Thyroid gland (tissue), 4 donors: ENCODE measurements at places on chromosomes 5 and 9.

GRCh38 chr9:26742828-26743476 is 149.7 kb downstream of the CAAP1 start:
- DNase-seq = no peak

DNA sequence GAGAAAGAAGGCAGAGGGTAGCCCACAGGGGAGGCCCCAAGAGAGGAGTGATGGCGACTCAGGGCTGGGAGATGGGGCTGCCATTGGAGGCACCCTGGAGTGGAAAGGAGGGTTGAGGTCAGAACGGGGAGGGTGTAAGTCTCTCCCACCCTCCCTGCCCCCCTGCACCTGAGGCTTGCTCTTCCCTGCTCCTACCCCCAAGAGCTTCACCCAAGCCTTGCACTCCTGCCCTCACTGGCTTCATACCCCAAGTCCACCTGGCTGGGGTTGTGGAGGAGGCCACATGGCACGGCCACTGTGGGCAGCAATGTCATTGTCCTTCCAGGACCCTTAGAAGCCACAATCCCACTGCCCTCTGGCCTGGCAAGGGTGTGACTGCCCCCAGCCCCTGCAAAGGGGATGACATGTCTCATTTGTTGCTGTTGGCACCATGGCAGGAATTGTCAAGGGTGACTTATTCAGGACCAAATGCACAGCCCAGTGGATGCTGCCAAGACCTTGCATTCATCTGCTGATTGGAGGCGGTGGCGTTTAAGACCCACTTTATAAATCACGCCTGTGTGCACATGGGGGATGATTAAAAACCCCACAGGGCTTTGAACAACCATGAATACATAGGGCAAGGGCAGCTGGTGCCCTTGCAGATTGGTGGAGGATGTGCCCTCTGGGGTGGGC is 47.6 kb upstream of the RNU6ATAC start:
- DNase-seq = peak; percentile 7

DNA sequence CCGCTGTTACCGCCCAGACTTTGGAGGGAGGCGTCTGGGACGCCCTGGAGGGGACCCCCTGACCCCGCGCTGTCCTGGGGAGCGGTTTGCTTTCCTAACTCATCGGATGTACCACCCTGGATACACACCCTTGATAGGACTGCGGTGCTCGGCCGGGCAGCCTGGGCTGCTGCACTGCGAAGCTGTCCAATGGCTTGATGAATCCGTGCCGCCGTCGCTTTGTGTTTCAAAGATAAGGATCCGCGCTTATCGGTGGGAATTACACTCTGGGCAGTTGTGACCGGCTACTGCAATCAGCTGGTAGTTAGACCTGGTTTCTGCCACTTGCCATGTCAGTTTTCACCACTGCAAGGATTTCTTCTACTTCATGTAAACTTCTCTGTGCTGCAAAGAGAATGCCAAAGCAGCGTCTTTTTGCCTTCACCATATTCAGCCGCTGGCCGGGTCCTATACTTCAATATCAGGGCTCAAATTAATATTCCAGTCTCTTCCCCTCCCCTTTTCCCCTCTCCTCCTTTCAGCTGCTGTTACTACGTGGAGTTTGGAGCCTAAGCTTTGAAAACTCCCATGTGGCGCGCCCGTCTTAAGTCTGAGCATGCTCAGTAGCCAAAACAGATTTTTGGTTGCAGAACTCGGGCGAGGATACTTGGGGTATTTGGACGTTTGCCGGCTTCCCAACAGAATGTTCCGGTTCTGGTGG is 727 bp downstream of the SMAD5 start:
- peak; percentile 62 for DNase-seq

DNA sequence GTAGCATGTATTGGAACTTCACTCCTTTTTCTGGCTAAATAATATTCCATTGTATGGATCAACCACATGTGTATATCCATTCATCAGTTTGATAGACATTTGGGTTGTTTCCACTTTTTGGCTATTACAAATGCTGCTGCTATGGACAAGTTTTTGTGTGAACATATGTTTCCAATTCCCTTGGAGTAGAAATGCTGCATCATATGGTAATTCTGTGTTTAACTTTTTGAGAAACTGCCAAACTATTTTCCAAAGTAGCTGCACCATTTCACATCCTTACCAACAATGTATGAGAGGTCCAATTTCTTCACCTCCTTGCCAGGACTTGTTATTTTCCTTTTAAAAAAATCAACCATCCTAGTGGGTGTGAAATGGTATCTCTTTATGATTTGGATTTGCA is 8.4 kb downstream of the FRRS1L start:
- no peak for DNase-seq

DNA sequence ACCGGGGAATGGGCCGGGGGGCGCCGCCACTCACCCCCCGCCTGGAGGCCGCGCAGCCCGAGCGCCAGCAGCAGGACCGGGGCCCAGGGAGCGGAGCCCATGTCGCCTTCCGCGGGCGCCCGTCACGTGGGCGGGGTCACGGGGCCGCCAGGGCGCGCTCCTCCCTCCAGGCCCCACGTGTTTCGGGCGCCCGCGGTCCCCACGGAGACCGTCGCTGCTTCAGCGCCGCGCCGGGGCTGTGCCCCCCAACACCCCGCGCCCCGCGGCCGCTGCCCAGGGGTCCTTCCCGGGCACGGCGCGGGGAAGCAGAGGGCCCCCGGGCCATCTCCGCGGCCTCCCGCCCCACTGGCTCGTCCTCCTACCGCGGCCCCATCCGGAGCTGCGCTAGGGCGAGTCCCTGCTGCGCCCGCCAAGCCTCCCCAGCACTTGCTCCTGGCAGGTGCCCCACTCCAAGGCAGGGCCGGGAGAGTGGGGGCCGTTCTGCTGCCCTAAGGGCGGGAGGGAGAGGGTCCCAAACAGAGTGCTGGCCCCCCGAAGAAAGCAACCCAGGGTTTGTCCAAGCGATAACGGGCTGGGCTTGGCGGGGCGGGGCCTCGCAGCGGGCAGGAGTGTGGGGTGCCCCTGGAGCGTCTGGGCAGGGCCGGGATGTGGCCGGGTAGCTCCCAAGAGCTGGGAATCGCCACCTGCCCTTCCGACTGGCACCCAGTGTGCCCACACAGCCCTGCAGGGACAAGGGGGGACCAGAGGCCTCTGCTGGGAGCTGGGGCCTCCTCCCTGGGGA is at the start of gene DPP7:
DPP7 (minus strand) TSS at position 121 of the 781 bp plus-strand sequence; CDS start at position 101, 20 bp downstream.
- DNase-seq = peak; percentile 69

DNA sequence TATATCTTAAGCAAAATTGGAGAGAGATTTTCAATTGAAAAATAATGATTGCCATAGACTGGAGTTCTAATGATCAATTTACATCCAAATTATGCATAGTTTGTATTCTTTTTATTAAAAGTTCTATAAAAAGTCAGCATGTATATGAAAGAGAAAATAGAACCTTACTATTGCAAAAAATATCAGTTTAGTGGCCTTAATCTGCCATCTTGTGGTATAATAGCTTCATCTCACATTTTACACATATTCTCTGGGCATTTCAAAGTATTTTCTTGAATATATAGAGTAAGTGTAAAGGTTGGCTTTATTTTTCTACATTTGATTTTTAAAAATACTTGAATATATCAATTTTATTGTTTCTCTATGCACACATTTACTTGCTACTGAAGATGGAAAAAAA is 1858.6 kb upstream of the CDH9 start:
- DNase-seq = no peak

DNA sequence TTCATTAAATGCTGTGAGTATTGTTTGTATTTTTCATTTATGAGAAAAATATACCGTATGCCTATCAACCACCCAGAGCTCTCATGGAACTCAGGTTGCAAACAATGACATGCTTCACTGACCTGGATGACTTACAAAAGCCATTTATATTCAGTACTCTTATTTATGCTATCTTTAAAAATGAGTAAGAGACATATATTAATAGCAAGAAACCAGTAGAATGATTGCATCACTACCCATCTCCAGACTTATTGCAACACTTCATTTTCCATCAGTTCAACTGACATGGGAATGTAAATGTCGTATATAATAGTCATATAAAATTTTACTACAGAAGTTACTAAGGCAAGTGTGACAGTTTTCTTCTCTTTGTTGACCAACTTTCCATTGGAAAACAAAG is 69.1 kb downstream of the OTP start:
- no peak for DNase-seq

DNA sequence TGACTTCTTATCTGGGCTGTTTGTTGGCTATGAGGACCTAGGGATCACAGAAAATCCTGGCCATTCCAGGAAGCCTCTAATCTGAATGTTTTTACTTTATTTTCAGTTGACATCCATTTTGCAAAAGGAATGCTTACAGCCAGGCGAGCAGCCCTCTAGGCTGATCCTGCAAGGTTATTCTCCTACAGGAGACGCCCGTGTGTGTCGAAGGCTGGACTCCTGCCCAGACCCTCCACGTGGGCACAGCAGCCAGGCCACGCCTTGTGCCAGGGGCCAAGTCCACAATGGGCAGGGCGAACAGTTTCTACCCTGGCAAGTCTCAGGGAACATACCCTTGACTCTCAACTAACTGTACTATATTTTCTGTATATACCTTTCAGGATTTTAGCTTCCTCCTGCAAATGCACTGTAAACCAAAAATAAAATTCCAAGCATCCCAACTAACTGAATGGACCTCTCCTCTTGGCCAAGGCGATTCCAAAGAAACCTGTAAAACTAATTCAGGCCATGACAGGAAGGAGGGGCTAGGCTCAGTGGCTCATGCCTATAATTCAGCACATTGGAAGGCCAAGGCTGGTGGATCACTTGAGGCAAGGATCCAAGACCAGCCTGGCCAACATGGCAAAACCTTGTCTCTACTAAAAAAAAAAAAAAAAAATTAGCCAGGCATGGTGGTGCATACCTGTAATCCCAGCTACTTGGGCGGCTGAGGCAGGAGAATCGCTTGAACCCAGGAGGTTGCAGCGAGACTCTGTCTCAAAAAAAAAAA is 5.7 kb downstream of the CMBL start:
- peak; percentile 97 for DNase-seq

DNA sequence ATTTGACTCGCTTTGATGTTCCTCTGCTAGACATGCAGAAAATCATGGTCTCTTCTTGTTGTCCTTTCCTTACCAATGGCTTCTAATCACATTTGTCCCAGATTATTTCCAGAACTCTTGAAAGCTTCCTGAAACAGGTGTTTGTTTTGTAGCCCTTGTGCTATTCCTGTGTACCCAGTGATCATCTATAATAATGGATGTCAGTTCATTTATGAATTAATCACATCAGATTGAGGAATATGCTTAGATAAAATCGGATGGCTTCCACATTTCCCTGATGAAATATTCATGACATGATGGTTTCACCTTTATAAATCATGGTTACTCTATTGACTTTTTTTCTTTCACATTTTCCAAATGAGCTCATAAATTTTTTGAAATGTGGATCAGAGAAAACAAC is 359.0 kb upstream of the DMAC1 start:
- no peak for DNase-seq

GRCh38 chr9:120138955-120139354 is 441.0 kb downstream of the CDK5RAP2 start:
- no peak for DNase-seq

GRCh38 chr5:175214152-175214551 is 229.8 kb downstream of the DRD1 start:
- no peak for DNase-seq

- DNase-seq = no peak
These were observed 412.7 kb downstream of the PIK3R1 start for GRCh38 chr5:68628082-68628814.

DNA sequence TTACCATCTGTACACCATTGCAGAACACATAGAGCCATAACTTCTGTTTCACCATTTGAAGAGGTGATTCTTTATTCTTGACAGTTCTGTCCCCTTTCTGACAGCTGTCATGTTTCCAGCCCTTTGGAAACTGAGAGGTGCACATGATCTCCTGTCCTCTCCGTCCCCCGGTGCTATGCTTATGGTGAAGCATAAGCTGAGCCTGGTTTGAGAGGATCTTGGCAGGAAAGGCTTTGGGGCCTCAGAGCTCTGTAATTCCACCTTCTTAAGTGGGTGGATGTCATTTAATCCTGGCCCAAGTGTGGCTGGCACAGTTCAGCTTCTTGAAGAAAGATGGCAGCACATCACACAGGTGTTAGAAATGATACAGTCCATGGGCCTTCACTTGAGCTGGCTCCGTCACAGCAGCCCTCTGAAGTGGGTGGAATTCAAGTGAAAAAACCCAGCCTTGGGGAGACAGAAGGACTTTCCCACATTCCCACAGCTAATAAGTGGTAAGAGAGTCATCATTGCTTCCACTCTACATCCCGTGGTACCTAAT is 30.7 kb upstream of the GRPEL2 start:
- no peak for DNase-seq

GRCh38 chr5:55327281-55327680 is 19.5 kb downstream of the MTREX start:
- no peak for DNase-seq

- no peak for DNase-seq
These were observed 38.7 kb downstream of the NKX2-5 start for GRCh38 chr5:173196133-173196952.

DNA sequence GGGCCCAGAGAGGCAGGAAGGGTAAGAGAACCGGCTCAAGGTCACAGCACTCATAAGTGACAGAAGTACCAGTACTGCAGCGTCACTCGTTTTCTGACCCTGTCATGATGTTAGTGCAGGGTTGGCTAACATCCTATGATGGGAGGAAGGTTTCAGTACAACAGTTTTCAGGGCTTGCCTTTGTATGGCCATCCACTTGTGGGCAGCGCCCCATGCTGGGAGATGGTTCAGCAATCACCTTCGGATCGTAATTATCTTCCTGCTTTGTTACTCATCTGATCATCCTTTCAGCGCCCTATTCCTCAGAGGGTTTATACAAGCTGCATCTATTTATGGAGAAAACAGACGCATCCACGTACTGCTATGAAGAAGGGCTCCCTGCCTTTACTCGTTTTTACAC is 2.4 kb downstream of the MAP1B start:
- DNase-seq = no peak

- no peak for DNase-seq
These were observed 38.6 kb downstream of the RALGPS1 start for GRCh38 chr9:126953041-126953809.

DNA sequence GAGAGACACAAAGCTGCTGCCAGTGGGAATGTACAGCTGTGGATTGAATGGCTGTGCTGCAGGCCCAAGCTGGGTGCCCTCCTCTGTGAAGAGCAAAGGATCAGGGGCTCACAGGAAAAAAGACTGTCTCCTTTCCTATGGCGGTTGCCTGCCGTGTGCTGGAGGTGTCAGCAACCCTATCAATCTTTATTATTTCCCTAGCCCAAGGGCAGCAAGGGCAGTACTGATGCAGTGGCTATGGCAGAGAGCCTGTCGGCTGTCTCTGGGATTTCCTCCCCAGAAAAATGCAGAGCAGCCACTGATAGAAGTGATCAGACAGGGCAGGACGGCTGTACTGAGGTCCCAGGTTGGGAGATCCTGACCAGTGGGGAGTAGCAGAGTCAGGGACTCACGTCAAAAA is 117.3 kb upstream of the CDH12 start:
- no peak for DNase-seq
